ENCODE measurements at places on chromosomes 2 and 18. TPM values are rescaled to one million over a fixed set of nuclear protein-coding genes. Genes with fewer than 3 reads are reported as not detected.
A peak's percentile ranks its signal among the peaks of the same experiment; 100 is the strongest.

- no peaks in the 10 kb centered on the region for H3K27me3 ChIP-seq
- no peak for DNase-seq
- no peaks in the 10 kb centered on the region for H3K36me3 ChIP-seq
- H3K27ac ChIP-seq: peak overlapping the region; percentile 100
- H3K4me3 ChIP-seq: peak overlapping the region; percentile 86
Observed at GRCh38 chr18:3592864-3593263, 142.9 kb downstream of the TGIF1 start.

GALNT3 gene
- total RNA-seq: not detected

- no peak overlapping the region for H3K27ac ChIP-seq
- H3K4me1 ChIP-seq: no peaks in the 10 kb centered on the region
- DNase-seq: no peak
- no peaks in the 10 kb centered on the region for H3K36me3 ChIP-seq
- peaks cover 24% of the 10 kb centered on the region for H3K27me3 ChIP-seq
Observed at GRCh38 chr2:205864491-205864890, 182.2 kb downstream of the NRP2 start.

LRP2 gene
- not detected for total RNA-seq

MLPH gene
- 4.7 TPM for total RNA-seq

Data from GM23248 (cell line).